ENCODE measurements at places on chromosomes 7 and 10.

GRCh38 chr7:57182031-57182430 is 49.8 kb upstream of the ZNF479 start:
- DNase-seq, result no peak

- DNase-seq, result peak; percentile 92
Measured at GRCh38 chr10:25493122-25493893, 318.5 kb downstream of the GPR158 start.

- DNase-seq, result no peak
Measured at GRCh38 chr10:9792181-9792580, 1225.5 kb upstream of the CELF2 start.

GRCh38 chr7:112537822-112538387 is 57.1 kb downstream of the LSMEM1 start:
- DNase-seq, result no peak

DNA sequence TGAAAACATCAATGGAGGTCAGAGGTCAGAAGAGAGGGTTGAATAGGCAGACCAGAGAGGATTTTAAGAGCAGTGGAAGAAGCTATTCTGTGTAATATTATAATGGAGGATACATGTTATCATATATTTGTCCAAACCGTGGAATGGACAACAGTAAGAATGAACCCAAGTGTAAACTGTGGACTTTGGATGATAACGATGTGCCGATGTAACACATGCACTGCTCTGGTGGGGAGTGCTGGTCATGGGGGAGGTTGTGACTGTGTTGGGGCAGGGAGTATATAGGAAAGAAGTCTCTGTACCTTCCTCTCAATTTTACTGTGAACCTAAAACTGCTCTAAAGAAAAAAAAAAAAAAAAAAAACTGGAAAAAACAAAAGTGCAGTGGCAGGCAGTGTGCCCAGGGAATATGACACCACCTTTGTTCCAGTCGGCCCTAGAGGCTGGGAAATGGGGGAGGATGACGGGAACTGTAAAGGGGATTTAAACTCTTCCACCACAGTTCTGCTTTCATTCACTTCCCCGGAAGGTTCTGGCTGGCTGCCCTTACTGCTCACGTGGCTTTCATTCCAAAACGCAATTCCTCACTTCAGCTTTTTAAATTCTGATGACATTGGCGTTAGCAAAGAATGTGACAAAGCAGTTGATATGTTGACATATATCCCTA is 113.7 kb upstream of the ANKRD1 start:
- DNase-seq, result no peak

GRCh38 chr7:84336303-84336702 is 141.7 kb upstream of the SEMA3A start:
- DNase-seq, result no peak

DNA sequence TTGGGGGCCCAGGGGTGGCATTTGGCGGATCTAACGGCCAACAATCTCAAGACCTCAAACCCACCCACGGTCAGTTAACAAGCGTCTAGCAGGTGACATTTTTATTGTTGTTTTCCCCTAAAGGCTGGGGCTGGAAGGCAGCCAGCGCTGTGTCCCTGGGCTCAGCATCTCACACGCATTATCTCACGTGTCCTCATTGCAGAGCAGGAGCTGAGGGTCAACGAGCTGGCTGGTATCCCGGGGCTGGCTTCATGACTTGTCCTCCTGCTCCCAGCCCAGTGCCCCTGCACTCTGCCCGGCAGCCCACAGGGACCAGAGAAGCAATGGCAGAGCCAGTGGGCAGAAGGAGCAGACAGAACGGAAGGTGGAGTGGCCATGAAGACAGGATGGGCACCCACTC is 54.4 kb upstream of the TMEM273 start:
- no peak for DNase-seq

GRCh38 chr10:47449102-47449978 is 34.6 kb downstream of the ANXA8 start:
- DNase-seq, result no peak

GRCh38 chr7:33773053-33773452 is 132.3 kb upstream of the BMPER start:
- DNase-seq, result peak; percentile 84

- DNase-seq, result no peak
Measured at GRCh38 chr7:1713502-1714484, 43.7 kb downstream of the ELFN1 start.
